WERI-Rb-1 (cell line): ENCODE measurements at places on chromosomes 6 and 20.

- DNase-seq = no peak
Measured at GRCh38 chr6:126199466-126199865, 140.4 kb upstream of the CENPW start.

GRCh38 chr20:40195742-40196141 lies 493.3 kb downstream of the MAFB start:
- no peak for DNase-seq

- DNase-seq = no peak
Measured at GRCh38 chr20:7144464-7144863, 377.0 kb downstream of the BMP2 start.

DNA sequence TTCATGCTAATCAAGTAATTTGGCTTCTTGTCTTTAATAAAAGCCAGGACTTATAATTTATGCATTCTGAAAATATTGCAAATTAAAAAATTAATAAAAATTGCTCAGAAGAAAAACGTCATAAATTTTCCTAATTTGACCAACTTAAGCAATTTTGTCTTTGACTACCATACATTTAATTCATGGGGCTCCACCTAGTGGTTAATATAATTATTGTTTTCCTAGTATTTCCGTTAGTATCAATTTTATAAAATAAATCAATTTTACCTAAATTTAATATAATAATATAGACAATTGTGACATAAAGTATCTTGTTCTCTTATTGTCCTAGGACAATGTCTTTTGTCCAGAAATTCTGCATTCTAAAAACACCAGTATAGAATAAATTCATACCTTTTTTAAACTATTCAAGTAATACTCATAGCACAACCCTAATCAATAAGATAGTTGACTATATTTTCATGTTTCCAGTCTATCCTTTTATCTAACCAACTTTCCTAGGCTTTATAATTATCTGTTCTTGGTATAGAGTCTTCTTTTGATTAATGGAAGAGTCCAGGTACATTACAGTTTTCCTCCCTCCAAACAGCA lies 319.9 kb downstream of the TRDN start:
- no peak for DNase-seq

- no peak for DNase-seq
Measured at GRCh38 chr6:162999575-163000285, 272.0 kb downstream of the PACRG start.

- DNase-seq = no peak
Measured at GRCh38 chr20:8318965-8319625, 187.0 kb downstream of the PLCB1 start.

DNA sequence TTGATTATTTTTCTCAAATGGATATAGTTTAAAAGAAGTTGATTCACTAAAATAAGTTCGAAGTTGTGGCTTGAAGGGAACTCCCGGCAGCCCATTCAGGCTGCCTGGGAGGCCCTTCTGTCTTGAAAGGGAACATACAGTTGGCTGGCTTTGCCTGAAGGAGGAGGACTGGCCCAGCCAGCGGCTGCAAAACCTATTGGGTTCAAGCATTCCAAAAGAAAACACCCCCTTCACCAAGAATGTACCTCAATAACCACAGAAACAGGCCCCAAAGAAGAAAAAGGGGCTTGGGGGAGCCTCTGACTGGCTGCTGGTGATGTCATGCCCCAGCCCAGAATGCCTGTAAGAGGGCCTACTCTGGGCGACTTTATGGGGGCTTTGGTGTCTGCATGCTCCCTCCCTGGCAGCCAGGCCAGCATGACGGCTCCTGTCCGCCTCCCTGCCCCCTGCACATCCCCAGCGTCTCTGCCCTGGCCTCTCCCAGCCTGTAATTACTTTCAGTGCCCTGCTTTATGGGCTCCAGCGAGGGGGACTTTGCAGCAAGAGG lies 36.5 kb downstream of the MAFB start:
- no peak for DNase-seq

GRCh38 chr20:5353624-5354496 lies 37.1 kb upstream of the PROKR2 start:
- no peak for DNase-seq

- DNase-seq = no peak
Measured at GRCh38 chr6:46305236-46305635, 134.5 kb upstream of the ENPP5 start.

DNA sequence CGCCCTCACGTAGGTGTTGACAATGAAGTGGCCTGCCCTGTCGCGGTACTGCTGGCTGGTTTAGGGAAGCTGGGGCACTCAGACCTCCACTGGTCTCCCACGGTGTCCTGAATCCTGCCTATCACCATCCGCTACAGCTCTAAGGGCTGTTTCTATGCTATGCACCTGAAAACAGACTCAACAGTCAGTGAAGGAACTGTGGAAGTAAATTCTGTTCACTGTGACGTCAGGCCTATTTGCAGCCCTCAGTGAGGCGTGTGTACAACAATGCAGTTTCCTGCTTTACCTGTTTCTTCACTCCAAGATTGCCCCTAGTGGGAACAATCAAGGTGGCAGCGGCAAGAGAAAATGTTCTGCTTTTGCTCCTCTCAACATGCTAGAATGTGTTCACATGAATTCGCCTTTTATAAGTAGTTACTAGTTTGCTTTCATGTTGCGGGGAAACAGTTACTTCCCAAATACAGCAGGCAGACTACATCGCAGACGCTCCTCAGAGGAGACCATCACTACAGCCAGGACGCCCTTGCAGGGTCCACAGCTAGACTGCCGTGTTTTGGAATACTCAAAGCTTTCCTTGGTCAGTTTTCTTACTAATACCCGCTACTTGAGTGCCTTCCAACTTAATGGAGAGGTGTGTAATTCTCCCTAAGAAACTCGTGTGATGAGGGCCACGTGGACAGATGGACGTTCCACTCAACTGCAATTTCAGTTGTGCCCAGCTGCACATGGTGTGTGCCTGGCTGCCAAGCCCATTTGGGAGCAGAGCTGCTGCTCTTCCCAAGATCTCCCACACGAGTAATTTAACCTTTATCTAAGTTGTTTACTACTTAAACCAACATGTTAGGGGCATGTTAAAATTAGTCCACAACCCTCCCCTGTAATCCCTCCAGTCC lies 25.4 kb downstream of the DIDO1 start:
- DNase-seq = peak; percentile 37

DNA sequence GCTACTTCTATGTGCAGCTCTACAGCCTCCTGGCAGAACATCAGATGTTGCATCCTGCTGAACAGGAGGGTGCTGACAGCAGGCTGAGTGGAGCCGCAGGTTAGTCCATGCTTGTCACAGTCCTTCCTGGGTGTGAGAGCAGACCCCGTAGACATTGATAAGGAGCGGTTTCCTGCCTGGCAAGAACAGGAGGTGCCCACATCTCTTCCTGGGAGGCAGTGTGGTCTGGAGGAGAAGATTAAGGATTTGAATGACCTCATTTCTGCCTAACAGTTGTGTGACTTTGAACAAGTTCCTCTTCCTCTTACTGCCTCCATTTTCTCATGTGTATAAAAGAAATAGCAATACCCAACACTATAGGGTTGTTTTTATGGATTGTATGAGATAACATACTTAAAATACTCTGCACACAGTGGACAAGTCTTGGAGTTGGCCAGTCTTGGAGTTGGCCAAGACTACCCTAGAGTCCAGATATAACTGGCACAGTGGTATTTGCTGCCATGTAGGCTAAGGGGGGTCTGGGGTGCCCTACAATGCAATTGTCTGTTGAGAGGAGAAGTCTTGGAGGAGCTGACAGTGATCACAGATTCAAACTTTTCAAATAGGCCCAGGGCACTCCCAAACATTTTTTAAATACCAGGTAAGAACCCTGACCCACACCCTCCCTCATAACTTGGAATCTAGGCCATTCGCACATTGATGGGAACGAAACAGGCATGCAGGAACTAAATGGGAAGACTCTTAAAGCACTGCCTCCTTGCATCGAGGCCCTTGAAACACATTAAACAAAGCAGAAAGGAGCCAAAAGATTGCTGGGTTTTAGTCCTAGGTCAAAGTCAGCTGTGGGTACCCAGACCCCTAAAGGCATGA lies 32.6 kb upstream of the TBC1D7 start:
- DNase-seq = no peak

DNA sequence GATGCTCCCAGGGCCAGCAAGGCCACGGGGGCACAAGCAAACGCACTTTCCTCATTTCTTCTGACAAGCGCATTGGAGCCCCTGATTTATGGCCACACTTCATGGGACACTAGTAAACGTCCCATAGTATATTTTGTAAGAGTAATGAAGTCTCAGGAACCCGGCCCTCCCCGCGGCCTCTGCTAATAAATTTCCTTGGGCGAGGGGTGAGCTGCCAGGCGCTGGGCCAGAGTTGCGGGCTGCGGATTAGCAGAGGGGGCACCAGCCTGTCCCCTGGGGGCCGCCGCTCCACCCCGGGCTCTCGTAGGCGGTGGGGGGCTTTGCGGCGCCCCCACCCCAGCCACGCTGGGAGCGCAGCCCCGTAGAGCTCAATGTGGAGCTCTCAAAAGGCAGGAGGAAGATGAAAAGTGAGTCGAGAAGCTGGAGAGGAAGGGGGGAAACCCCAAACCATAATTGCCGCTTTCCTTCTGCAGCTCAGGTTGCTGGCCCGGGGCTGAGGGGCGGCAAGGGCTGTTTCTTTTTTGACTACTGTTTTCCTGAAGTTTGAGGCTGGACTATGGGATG lies 173.6 kb downstream of the CDC5L start:
- DNase-seq = no peak

- no peak for DNase-seq
Measured at GRCh38 chr20:11406877-11407276, 510.8 kb upstream of the BTBD3 start.

DNA sequence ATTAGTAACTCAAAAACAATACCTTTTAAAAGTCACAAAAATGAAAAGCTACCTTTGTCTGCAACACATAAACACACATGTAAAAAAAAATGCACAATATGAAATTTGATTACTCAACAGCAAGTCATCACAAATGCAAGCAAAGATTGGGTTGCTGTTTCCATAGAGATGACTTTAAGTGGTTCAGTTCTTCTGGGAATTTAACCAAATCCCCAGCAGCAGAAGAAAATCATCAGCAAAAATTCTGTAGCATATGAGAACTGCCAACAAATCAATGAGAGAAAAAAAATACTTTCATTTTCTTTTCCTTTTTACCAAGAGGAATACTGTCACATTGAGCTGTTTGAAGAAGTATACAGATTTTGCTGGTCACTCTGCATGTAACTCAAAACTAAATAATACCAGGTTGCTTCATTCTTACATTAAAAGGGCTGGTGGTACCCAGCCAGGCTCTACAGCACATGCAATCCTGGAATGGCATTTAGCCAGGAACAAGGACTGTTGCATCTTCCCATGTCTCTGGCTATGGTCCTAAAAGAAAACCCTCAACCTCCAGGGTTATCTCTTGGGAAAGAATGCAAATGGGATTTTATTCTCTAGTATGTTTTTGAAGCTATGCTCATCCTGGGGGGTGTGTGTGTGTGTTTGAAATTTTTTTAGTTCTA lies 158.3 kb downstream of the OPRM1 start:
- no peak for DNase-seq

GRCh38 chr6:18507018-18507415 lies 119.9 kb downstream of the RNF144B start:
- peak; percentile 91 for DNase-seq

DNA sequence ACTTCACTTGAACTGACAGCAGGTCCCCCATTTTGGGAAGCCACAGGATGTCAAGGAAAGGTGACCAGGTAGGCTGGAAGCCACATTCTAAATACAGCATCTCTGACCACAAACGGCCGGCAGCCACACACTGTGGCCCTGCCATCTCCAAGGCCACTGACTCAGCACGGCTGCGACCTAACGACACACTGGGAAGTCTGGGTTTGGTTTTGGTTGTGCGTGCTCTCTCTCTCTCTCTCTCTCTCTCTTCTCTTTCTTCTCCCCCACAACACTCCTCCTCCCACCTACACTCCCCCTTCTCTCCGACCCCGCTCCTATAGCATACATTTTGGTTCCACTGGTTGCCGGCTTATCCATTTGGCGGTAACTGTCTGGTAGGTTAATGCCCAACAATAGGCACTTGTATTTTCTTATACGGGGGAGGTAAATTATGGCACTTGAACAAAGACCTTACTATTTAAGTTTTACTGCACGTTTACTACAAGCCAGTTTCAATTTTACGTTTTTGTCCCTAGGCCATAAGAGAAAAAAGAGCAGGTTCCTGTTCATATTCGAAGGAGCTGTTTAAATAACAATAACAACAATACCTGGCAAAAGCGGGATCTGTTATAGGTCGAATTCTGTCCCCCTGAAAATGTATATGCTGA lies 103.6 kb downstream of the GMDS start:
- no peak for DNase-seq

GRCh38 chr6:24431045-24431451 lies 28.3 kb downstream of the MRS2 start:
- DNase-seq = peak; percentile 58

GRCh38 chr6:84773431-84774156 lies 9.2 kb upstream of the TBX18 start:
- peak; percentile 62 for DNase-seq

GRCh38 chr6:13445005-13445743 lies 42.2 kb downstream of the GFOD1 start:
- DNase-seq = no peak

GRCh38 chr6:64736421-64736950 lies 970.5 kb downstream of the EYS start:
- DNase-seq = no peak

DNA sequence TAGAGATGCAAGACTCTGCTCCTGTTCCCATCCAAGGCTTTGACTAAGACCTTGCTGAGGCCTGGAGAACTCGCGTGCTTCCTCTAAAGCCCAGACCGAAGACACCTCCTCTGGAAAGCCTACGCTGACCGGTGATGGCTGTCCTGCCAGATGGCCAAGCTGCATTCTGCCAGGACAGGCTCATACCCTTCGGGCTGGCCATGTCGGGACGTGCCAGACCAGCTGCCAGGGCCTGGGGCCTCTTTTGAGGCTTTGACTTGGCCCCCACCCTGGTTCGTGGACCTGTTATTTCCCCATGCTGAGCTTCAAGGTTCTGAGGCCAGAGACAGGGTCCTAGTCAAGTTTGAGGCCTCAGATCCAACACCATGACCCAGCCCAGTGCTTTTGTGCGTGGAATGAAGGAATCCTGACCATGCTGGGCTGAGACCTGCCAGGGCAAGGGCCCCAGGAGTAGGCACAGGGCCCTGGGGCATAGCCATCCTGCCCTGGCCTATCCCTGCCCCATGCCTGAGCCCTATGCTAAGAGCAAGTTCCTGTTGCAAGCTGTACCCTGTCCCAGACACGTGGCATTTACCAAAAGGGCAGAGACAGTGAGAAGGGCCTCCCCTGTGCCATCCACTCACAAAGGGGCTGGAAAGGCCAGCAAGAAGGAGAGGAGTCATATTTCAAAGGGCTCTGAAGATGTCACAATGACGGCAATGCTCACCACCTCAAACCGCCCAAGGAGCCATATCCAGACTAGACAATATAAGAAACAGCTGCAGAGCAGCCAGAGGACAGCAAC lies 42.8 kb downstream of the MRPL14 start:
- no peak for DNase-seq

DNA sequence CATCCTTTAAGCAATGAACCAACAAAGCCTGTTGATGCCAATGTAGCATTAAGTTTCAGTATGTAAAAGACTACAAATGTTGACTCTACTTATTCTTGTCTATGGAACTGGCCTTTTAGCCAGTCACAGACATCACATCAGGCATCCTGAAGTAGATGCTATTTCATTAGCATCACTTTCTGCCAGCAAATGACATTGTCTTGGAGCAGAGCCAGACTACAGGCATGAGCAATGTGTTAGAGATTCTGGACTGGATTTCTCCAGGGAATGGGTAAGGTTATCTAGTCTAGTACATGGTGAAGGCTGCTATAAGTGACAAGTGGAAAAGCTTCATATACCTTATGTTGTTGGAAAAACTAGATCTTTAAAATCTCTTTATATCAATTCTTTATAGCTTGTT lies 142.9 kb downstream of the ADGRB3 start:
- no peak for DNase-seq

GRCh38 chr6:18309046-18309445 lies 44.7 kb upstream of the DEK start:
- DNase-seq = no peak
